ENCODE measurements at places on chromosomes 7 and 10. TPM values are rescaled to one million over a fixed set of nuclear protein-coding genes. Genes with fewer than 3 reads are reported as not detected.

The CYP26C1 gene
- not detected for total RNA-seq

The BAZ1B gene
- 50.4 TPM for total RNA-seq

The ANKRD61 gene
- not detected for total RNA-seq

The WAPL gene
- total RNA-seq = 47.3 TPM

The OR6V1 gene
- total RNA-seq = not detected

The PRLHR gene
- not detected for total RNA-seq

The EGR2 gene
- 0.33 TPM for total RNA-seq

The TMEM176B gene
- total RNA-seq = not detected

The GPNMB gene
- 440 TPM for total RNA-seq

Measured in smooth muscle cell of trachea (primary cell).